ENCODE measurements at places on chromosomes 4 and X. TPM values are rescaled to one million over a fixed set of nuclear protein-coding genes. Genes with fewer than 3 reads are reported as not detected.
A peak's percentile ranks its signal among the peaks of the same experiment; 100 is the strongest.

GRCh38 chrX:134930501-134930900 is 60.3 kb upstream of the SMIM10 start:
- no peak for DNase-seq

DNA sequence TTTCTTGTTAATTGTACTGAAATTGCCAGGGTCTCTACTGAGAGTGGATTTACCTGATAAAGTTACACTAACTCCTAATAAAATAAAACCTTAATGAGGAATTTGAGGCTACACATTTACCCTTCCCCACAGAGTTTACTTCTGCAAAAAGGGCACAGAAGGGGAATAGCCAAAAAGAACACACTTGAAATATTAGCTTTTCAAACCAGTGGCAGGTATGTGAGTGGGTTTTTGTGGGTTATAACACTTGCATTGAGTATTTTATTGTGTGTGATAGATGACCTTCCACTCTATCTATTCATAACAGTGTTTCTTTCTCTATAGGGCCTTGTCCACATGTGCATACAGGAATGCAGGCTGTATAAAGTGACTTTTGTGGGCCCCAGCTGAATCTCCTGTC is 5.0 kb upstream of the GPR174 start:
- DNase-seq = no peak

GRCh38 chrX:23822397-23822796 is 39.4 kb downstream of the SAT1 start:
- DNase-seq = no peak

GRCh38 chr4:21765810-21766407 is 182.7 kb downstream of the KCNIP4 start:
- DNase-seq = peak; percentile 29

- no peak for DNase-seq
These were observed 58.1 kb upstream of the HOPX start for GRCh38 chr4:56739066-56739777.

DNA sequence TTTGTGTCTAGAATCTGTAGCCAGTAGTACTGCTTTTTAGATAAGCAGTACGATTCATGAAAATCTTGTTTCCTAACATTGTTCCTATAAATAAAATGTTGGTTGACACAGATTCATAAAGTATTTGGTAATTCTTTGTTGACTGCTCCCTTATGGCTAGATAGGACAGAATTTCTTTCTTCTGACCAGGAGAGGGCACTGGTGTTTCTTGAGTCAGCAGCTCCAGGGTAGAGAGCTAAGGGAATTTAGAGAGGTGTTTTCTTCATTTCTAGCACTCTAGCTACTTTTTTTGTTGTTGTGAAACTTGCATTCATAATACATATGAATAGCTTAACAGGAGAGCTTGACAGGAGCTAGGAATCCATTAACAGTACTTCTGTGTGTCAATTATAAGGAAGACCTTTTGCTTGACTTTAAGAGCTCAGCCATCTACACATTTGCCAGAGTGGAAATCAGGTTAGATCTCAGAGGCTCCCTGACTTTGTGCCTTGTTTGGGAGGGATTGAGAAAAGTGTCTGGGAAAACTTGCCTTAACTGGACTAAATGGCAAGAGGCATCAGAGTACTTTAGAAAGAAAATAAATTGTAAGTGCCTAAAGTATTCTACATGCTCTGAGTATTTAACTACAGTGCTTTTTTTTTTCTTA is 756.1 kb downstream of the SH3BGRL start:
- no peak for DNase-seq

DNA sequence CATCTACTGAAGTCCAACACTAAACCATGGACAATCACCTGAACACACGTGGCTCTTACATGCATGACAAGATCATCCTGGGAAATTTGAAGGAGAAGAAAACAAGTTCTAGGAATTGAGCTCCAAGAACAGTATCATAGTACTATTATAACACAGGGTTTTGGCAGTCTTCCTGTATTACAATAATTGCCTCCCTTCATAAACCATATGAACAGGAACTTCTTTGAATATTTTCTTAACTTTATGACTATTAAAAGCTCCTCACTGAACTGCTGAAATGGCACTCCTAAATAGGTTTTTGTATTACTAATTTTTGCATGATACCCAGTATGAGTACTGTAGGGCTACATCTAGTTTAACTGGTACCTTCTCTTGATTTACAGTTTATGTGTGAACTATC is 130.0 kb downstream of the ZAR1 start:
- no peak for DNase-seq

DNA sequence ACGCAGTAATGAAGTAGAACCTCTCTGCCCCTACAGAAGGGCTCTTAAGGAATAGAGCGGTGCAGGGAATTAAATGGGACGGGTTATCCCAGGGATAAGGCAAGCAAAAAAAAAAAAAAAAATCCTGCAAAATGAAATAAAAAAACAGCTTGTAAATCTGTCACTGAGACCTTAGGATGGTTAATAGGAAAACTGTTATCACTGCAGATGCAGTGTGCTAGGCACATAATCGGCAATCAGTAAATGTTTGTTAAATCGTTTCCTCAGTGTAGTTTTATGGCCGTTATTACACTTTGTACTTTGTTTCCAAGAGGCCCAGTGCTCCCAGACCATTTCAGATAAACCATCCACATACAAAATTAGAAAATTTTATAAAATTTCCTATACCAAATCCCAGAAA is 1.0 kb downstream of the HNRNPH2 start:
- DNase-seq = no peak

- no peak for DNase-seq
These were observed 75.2 kb downstream of the JAKMIP1 start for GRCh38 chr4:6125103-6125651.

DNA sequence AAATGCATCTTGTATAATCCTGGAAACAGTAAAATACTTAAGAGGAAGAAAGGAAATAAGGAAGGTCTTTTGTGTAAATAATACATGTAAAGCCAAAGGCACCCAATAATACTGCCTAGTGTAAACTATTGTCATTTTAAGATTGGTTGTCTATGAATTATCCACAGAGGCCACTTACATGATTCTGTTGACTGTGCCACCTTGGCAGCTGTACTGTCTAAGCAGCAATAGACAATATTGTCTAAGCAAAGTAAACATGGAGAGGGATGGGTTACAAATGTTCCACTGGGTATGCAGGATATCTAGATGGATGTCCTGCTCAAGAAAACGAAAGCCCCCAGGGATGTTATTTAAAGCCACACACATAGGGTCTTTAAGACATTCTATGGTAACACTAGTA is 19.4 kb downstream of the BEND4 start:
- DNase-seq = no peak

ETDC gene
- polyA plus RNA-seq = not detected

CYBB gene
- polyA plus RNA-seq = 7.1 TPM

ABCG2 gene
- 7.4 TPM for polyA plus RNA-seq

PASD1 gene
- not detected for polyA plus RNA-seq

ADAM29 gene
- polyA plus RNA-seq = 0.06 TPM
